ENCODE measurements at places on chromosomes 4 and X.

GRCh38 chr4:71630803-71631202 lies 153.1 kb downstream of the GC start:
- DNase-seq: no peak

DNA sequence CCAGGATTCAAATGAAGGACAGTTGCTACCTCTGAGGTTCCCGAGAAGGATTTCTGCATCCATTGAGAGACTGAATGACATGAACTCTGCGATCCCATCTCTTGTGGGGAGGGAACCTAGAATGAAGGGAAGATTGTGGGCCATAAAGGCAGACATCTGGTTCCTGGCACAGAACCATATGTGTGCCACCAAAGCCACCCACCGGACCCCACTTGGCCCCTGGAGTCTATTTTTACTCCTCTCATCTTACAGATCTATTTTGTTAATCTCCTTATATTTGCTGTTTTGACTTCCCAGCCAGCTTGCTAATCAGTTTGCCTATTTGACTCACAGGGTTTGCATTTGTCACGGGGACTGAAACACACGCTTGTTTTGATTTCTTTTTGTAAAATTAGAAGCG lies 7.3 kb downstream of the SOD3 start:
- DNase-seq: no peak

DNA sequence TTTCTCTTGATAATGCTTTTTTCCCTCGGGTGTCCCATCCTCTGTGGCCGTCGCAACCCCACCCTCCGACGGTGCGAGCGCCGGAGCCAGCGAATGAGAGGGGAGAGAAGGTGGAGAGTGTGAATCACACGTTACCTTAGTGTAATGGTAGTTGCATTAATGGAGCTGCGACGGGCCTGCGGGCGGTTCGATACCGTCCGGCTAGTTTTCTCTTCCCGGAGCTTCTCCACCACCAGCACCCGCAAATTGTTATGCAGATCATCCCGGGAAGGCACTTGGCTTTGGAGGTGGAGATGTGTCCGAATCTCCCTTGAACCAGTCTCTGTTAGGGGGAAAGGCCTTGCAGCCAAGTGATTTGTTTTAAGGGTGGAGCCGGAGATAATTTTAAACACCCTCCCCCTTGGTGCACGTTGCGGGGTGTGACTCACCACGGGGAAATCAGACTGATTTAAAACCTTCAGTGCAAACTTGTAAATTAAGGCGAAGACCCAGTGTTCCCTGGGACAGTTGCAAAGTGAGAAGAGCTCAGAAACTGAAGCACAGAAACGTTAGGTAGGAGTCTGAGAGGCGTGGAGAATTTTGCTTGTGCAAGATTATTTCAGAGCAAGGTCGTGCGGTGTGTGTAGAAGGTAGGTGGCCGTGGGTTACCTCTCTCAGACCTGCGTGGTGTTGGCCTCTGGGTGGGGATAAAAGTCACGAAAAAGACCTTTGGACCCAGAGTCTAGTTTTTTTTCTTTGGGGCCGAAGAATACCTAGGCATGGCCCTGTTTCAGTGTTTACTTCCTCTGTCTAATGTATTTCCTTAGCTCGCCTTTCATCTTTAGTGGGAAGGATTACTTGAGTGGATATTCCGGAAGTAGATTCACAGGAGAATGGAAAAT lies 1.3 kb downstream of the AFF1 start:
- peak; percentile 83 for DNase-seq

DNA sequence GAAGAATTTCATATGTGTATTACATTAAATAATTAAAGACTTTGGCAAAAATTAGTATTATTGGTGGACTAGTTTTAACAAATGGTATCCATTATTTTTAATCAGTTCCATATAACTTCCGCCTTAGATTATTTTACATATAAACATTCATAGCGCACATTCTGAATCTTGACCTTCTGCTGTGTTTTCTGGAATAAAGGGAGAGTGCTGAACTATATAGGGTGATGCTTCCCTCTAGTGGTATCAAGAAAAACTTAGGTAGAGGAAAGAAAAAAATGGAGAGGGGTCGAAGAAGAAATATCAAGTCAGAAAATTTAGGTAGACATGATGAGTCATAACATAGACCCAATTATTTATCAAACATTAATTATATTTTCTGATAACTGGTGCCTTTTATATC lies 155.6 kb upstream of the PACRGL start:
- DNase-seq: no peak

- no peak for DNase-seq
Observed at GRCh38 chr4:82561786-82562563, at the start of gene TMEM150C. Gene TMEM150C (minus strand): TSS chr4:82561988. CDS start chr4:82504657, 57,331 bp downstream.

All from activated CD4-positive, alpha-beta memory T cell treated with anti-CD3 and anti-CD28 coated beads, Interleukin-2, amount 10 ng/mL, durations not matched to agents 7 days and 5 days (primary cell).